Activated B cell treated with CpG ODN at 0.5 μM for 24 hours (primary cell): ENCODE measurements at places on chromosomes 12 and 14. TPM values are rescaled to one million over a fixed set of nuclear protein-coding genes. Genes with fewer than 3 reads are reported as not detected.

The FGD4 gene
- total RNA-seq, result 1.8 and 1.9 TPM in 2 replicates

DNA sequence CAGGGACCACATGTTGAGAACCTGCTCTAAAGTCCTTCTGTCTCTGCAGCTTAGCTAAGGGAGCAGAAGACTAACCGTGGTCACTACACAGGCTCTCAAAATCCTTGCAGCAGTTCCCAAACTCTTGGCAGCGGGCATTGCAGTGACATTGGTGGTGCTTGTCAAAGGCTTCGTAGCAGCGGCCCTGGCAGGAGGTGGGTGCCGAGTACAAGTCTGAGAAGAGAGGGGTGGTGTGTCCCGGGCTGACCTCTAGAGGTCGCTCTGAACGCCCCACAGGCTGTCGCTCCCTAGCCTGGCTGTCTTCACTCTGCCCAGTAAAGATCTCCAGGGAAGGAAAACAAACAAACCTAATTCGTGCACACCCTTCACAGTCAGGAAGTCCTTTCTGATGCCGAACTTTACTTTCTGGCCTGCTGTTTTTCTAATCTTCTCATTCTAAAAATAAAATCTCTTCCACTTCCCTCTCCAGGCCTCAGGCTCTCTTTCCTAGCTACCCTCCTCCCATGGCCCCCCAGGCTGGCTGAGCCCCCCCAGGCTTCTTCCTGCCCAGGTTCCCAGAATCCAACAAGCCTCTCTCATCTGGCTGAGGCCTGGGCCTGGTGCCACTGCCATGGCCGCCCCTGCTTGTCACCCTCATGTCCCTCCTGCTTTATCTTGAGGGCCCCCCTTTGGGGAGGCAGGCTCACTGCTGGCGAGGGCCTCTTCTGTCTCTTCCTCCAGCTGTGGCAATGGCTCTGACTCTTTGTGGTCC, 7.7 kb downstream of the ENDOU start:
- DNase-seq, result no peak

- no peak for DNase-seq
Measured at GRCh38 chr12:24993793-24994192, 44.9 kb upstream of the BCAT1 start.

GRCh38 chr14:69547701-69548348, 26.8 kb downstream of the CCDC177 start:
- DNase-seq, result no peak

DNA sequence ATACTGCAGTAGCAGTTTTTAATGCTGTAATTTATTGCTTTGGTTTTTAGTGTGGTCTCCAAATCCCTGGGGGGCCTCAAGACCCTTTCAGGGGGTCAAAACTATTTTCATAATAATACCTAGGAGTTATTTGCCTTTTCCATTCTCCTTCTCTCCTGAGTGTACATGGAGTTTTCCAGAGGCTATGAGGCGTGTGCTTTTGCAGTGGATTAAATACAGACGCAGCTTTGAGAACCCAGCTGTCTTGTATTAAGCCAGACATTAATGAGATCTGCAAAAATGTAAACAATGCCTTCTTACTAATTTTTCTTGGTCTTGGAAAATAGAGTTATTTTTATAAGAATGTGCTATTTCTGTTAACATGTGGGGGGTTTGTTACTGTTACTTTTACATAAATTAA, 68.6 kb downstream of the SLC25A47 start:
- no peak for DNase-seq

The TMEM132C gene
- total RNA-seq, result not detected in 2 replicates

The NANOG gene
- total RNA-seq, result not detected in 2 replicates

DNA sequence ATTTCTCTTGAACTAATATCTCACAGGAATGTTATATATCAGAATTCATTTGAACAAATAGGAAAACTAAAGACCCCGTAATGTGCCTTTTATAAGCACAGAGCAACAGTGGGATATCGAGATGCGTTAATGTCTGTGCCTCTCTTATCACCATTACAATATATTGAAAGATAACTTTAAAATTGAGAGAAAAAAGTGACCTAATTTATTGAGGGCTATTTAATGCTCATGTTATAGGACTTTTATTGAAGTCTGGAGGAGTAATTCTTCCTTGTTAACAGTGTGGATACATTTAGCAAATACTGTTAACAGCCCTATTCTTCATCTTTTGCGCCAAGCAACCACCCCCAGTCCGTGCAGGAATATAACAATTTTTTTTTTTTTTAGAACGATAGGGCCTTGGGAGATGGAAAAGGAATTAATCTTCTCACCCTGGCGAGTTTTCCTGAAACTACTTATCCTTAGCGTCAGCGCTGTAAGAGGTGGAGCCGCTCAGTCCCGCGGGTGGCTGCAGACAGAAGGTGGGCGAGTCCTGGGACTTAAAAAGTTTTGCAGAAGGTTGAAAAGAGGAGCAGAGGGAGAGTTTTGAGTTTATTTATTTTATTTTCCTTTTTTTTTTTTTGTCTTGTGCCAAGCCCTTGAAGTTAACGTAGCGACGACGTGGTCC, 11.0 kb downstream of the FOXG1 start:
- no peak for DNase-seq

DNA sequence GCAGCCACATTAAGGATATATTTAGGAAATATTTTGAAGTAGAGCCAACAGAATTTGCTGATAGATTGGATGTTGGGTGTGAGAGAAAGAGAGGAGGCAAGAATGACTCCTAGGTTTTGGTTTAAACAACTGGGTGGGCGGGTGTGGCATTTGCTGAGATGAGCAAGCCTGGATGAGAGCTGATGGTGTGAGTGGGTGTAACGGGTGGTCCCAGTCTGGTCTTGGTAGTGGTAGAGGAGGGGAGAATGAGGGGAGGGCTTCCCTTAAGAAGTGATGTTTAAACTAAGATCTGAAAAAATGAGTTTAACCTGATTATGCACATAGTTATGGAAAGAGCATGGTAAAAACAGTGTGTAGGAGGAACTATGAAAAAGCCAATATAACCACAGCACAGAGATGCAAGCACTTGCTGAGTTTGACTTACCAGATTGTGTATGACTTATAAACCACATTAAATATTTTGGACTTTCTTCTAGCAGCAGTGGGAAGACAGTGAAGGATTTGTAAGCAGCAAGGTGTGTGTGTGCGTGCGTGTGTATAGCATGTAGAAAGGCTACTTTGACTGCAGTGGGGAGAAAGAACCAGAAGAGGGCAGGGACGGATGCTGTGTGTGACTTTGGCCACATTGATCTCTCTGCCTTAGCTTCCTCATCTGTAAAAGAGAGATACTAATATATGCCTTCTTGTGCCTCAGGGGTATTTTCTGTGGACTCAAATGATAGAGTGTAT, 139.7 kb downstream of the PRIMA1 start:
- DNase-seq, result no peak

GRCh38 chr12:1662761-1663439, 28.0 kb upstream of the ADIPOR2 start:
- no peak for DNase-seq

- no peak for DNase-seq
Measured at GRCh38 chr12:49568442-49569162, 660 bp upstream of the MCRS1 start.

- no peak for DNase-seq
Measured at GRCh38 chr12:56800221-56800620, 37.1 kb downstream of the HSD17B6 start.

GRCh38 chr14:75944607-75945241, 37.1 kb downstream of the TGFB3 start:
- DNase-seq, result no peak

- no peak for DNase-seq
Measured at GRCh38 chr12:12626471-12626870, 14.8 kb downstream of the CREBL2 start.

DNA sequence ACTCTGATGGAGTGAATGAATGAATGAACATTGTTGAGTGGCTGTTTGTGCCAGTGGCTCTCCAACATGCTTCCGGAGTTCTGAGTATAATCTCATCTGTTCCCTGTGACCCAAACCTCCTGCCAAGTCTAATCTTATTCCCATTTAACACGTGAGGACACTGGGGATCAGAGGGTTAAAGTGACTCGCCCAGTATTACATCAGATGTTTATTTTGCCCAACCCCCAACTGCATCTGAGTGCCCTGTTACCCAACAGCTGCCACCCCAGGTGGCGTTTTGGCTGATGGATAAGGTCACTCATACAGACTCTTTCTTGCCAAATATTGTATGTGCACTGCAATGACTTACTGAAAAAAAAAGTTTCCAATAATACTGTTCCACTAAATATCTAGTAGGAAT, 210.9 kb downstream of the EXOC5 start:
- no peak for DNase-seq

The ST8SIA1 gene
- total RNA-seq, result 0.31 TPM in 1 of 2 replicates, not detected in the other

The GALNT9 gene
- not detected in 2 replicates for total RNA-seq

GRCh38 chr12:93766796-93767523, 89.8 kb downstream of the CRADD start:
- DNase-seq, result no peak

The FICD gene
- 7.7 and 11.2 TPM in 2 replicates for total RNA-seq

The TOMM20L gene
- 0.37 TPM in 1 of 2 replicates, not detected in the other for total RNA-seq

GRCh38 chr14:92986254-92987147, 63.6 kb downstream of the CHGA start:
- no peak for DNase-seq

DNA sequence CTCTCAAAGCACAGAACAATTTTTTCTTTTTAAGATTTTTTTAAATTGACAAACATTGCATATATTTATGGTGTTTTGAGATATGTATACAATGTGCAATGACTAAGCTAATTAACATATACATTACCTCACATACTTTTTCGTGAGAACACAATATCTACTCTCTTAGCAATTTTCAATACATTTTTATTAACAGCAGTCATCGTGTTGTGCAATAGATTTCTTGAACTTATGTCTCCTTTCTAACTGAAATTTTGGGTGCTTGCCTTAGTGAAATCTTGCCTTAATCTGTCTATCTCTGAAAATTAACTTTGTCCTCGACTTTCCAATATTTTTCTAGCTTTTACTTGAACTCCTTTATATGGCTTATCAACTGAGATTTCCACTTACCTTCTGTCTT, 6.8 kb downstream of the OR10A7 start:
- no peak for DNase-seq

The SELPLG gene
- 1.8 and 2.0 TPM in 2 replicates for total RNA-seq

- no peak for DNase-seq
Measured at GRCh38 chr12:95244350-95244749, 26.7 kb downstream of the VEZT start.

The SLC5A8 gene
- not detected in 2 replicates for total RNA-seq

The TAS2R43 gene
- 1.7 and 2.7 TPM in 2 replicates for total RNA-seq

DNA sequence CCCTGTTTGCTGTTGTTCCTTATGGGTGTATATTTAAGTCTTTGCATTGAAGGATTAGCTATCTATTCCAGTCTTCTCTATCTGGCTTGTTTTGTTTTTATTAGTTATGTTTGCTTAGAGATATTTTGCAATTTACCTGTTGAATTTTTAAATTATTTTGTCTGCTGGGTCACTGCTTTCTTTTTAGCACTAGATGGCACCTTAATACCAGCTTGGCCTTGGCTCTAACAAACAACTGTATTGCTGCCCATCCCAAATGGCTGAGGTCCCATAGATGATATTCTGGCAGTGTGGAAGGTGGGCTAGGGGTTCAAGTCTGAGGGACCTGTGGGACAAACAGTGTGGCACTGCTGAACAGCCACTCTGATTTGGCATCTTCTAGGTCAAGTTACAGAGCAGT, 144.0 kb upstream of the FBXO33 start:
- no peak for DNase-seq

- no peak for DNase-seq
Measured at GRCh38 chr12:2125651-2126522, 73.1 kb downstream of the CACNA1C start.

- no peak for DNase-seq
Measured at GRCh38 chr12:100632445-100632892, 59.0 kb downstream of the GAS2L3 start.

DNA sequence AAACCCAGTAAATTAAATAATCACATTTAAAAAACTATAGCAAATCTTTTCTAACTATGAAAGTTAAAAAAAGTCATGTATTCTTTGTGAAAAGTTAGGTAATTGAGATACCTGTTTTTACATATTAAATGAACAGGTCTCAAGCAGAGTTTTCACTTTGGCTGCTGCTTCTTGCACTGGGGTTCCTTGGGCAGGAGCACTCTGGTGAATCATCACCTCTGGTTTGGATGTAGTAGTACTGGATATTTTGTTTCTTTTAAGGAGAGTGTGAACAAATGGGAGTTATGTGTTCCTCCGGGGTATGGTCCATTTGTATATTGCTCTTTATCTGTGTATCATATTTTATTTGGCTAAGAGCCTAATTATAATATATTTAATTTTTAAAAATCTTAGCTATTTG, 82.7 kb downstream of the FUT8 start:
- DNase-seq, result no peak

The KCNK10 gene
- 0.07 and 0.13 TPM in 2 replicates for total RNA-seq

The IGFBP6 gene
- not detected in 2 replicates for total RNA-seq

The RDH16 gene
- 0.47 and 0.76 TPM in 2 replicates for total RNA-seq

GRCh38 chr12:29734305-29734704, 49.4 kb downstream of the TMTC1 start:
- DNase-seq, result no peak

The AQP2 gene
- not detected in 2 replicates for total RNA-seq

The GLT8D2 gene
- not detected in 2 replicates for total RNA-seq

- no peak for DNase-seq
Measured at GRCh38 chr12:87171356-87171755, 857.8 kb downstream of the C12orf50 start.

- no peak for DNase-seq
Measured at GRCh38 chr14:34299360-34299759, 162.7 kb downstream of the SPTSSA start.

GRCh38 chr12:53181935-53182334, 1.2 kb upstream of the CSAD start:
- no peak for DNase-seq

DNA sequence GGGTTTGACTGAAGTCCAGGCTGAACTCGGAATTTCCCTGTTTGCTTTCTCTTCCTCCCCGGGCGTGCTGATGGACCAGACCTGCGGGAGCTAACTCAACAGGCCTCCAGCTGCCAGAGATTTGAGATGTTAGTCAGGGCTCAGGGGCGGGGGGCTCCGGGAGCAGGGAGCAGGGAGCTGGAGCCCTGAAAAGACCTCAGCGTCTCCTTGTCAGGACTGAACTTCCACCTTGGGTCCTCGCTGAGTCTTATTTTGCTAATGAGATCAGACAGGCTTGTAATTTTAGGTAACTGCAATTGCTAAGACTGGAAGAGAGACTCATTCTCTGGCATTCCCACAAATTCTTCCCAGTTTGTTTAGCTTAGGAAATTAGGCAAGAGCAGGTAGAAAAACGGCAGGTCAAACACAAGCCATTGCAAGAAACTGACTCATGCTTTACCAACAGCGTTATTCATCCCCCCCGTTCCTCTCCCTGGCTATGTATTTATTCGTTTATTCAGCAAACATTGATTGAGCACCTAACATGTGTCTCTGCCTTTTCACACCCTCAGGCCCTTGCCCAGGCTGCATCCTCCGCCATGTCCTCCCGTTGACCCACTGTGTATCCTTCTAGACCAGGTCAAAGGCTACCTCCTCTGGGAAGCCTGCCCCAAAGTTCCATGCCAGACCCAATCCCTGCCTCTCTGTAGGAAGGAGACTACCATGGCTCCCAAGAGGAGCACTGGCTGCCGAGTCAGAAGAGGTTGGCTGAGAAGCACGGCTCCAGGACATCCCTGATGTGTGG, 80.4 kb upstream of the DIO3 start:
- peak; percentile 6 for DNase-seq

The THAP2 gene
- total RNA-seq, result 10.8 and 11.5 TPM in 2 replicates
